ENCODE measurements at places on chromosomes 5 and 9. TPM values are rescaled to one million over a fixed set of nuclear protein-coding genes. Genes with fewer than 3 reads are reported as not detected.

- DNase-seq, result no peak
Observed at GRCh38 chr5:142517840-142518239, 168.1 kb downstream of the FGF1 start.

The IL3 gene
- polyA plus RNA-seq, result not detected

DNA sequence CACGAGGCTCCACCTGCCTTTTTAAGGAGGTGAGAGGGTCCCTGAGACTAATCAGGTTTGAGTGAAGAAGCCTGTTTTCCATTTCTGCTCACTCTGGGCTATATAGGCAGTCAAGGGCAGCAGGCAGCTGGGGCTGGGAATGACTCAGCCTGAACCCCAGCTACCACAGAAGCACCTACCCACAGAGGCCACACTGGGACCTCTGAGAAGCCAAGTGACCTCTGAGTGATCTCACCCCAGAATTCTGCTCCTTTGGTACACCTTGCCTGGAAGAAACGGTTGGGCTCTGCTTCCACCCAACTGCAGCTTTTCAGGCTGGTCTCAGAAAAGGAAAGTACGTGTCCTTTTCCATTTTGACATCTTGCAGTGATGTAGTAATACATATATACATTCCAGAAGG lies 6.8 kb downstream of the FAM219A start:
- no peak for DNase-seq

The CKS2 gene
- 72.5 TPM for polyA plus RNA-seq

The TIMD4 gene
- polyA plus RNA-seq, result 0.16 TPM

The SLC46A2 gene
- polyA plus RNA-seq, result 0.17 TPM

The OBP2B gene
- polyA plus RNA-seq, result 0.32 TPM

GRCh38 chr5:134020188-134020587 lies 15.4 kb upstream of the VDAC1 start:
- no peak for DNase-seq

- DNase-seq, result no peak
Observed at GRCh38 chr9:134351606-134352176, 25.4 kb downstream of the RXRA start.

The CER1 gene
- 1.1 TPM for polyA plus RNA-seq

DNA sequence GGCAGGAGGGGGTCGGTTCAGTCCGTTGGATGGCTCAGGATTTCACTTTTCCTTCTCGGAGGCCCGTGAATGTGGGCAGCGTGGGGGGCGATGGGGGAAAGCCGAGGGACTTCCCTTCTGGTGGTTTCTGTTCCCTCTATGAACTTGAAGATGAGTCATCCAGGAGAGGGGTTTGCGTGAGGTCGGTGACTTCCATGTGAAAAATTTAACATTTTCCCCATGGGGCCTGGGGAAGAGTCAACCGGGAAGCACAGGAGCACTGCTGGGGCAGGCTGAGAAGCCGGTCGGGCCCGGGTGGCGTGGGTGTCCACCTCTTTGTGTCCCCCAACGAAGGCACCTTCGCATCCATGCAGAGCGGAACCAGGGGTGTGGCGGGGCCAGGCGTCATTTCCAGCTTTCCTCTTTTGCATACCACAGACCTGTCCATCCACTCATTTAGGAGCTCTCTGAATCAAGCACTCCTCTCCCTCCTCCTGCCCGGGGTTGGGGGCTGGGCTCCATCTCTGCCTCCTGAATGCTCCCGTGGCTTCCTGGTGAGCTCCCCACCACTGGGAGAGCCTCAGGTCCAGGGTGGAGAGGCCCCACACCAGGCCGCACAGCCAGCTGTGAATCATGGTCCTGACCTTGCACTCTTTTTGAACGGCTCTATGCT lies 68.4 kb downstream of the ANKRD33B start:
- DNase-seq, result no peak

GRCh38 chr9:108386859-108387384 lies 468.9 kb downstream of the ACTL7B start:
- DNase-seq, result no peak

- peak; percentile 65 for DNase-seq
Observed at GRCh38 chr5:137735555-137736284, at the start of gene KLHL3. Gene KLHL3, minus strand, starts transcription at chr5:137736089. Its CDS starts 443 bp downstream, at chr5:137735646.

DNA sequence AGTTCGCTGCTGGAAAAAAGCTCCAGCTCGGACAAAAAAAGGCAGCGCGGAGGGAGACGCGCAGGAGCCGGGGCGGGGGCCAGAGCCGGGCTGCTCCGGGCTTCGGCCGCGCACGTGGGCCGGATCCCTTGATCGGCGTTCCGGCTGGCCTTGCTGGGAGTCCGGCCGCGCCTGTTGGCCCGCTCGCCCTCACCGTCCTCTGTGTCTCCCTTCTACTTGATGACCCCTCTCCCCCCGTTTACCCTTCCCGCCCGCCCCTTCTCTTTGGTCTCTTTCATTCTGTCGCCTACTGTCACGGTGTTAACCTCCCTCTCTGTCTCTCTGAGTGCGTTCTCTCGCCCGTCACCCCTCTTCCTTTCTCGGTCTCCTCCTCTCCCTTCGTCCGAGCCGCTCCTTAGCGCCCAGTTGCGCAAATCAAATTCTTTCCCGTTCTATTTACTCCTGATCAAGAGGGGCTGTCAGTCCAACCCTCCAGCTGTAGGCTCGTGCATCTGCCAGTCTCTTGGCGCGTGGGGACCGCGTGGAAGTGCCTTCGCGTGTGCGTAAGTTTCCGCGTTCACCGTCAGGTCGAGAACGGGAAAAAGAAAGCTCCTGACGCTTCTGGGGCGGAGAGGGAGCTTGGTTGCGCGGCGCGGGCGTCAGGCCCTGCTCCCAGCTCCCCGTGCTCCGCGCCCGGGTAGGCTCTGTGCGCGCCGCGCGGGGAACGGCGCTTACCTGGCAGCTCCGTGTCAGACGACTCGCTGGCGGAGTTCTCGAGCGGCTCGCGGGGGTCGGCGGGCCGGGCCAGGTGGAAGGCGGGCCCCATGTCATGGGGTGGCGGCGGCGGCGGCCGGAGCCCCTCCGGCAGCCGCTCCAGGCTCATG lies 798 bp downstream of the PITX1 start:
- no peak for DNase-seq

DNA sequence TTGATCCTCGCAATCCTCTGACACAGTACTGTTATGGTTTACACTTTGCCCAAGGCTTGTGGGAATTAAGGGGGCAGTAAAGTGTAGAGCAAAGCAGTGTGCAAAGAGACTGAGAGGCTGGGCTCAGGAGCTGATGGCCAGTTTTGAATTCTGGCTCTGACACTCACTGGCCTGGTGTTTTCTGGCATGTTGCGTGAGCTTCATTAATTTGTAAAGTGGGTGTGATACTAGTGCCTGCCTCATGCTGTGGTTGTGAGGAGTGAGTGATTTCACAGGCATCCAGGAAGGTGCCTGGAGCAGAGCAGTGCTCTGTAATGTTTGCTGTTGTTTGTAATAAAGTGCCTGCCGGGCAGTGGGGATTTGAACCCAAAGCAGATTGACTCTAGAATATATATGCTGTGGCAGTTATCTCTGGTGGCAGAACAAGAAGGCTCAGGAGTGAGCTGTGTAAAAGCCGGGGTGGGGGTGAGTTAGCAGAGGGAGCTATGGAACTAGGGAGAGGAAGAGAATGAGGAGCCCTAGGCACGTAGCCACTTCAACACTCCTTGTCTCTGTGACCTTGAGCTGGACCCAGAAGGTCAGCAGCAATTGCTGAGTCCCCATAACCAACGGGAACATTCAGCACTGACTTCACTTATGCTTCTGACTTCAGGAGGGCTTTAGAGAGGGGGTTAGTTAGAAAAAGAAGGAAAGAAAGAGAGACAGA lies 108.5 kb downstream of the DOCK2 start:
- DNase-seq, result no peak

The CREB3 gene
- 42.5 TPM for polyA plus RNA-seq

DNA sequence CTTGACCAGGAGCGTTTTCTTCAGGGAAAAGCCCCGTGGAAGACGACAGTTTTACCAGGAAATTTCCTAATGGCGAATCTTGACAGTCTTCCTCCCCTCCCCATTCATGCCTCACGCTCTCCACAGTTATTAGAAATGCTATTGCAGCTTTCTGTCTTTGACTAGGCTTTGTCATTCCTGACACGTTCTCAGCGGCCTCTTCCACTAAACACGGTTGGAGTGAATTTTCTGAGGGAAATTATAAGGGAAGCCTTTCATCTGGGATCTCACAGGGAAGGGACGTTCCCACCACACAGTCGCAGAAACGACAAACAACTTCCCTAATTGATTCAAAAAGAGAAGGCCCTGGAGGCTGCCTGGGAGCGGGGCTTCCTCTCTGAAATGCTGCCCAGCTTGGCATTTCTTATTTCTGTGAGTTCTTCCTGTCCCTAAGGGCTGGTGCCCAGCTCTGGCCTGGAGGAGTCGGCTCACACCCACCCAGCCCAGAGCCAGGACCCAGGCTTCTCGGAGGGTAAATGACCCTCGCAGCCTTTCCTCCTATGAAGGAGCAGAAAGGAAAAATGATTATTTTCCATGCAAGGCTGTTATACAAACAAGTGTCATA lies 57.1 kb upstream of the PPP1R26 start:
- DNase-seq, result no peak

The SH3TC2 gene
- 0.65 TPM for polyA plus RNA-seq

- DNase-seq, result no peak
Observed at GRCh38 chr5:52725065-52725746, 62.5 kb upstream of the ITGA1 start.

The SNCAIP gene
- 25.6 TPM for polyA plus RNA-seq

- no peak for DNase-seq
Observed at GRCh38 chr5:53262348-53262970, 152.9 kb upstream of the MOCS2 start.

GRCh38 chr5:160626322-160626721 lies 204.7 kb downstream of the PTTG1 start:
- no peak for DNase-seq

GRCh38 chr9:105697871-105698270 lies 3.5 kb downstream of the TMEM38B start:
- DNase-seq, result no peak

The HARS1 gene
- 81.8 TPM for polyA plus RNA-seq

- no peak for DNase-seq
Observed at GRCh38 chr9:12516573-12516972, 176.6 kb upstream of the TYRP1 start.

The F2R gene
- polyA plus RNA-seq, result 61.8 TPM

The PCDHB9 gene
- 4.1 TPM for polyA plus RNA-seq

Measured in renal pelvis (tissue), 12 donors.